ENCODE measurements at places on chromosomes 13 and 19.

DNA sequence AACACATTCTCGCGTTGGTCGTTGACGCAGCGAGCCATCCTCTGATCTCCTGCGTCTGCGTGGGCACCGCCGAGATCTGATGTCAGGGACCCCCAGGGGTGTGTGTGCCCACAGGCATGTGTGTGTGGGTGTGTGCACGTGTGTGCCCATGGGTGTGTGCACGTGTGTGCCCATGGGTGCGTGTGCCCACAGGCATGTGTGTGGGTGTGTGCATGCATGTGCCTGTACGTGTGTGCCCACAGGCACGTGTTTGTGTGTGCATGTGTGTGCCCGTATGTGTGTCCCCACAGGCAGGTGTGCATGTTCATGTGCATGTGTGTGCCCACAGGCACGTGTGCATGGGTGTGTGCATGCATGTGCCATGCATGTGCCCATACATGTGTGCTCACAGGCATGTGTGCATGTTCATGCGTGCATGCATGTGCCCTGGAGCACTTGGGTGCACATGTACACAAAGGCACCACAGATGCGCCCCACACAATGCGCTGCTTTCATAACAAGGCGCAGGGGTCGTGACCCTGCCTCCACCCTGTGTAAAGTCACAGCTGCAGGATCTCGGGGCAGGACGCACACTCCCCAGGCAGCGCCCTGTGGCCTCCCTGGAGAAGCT lies 77.5 kb downstream of the RASA3 start:
- no peak for DNase-seq

GRCh38 chr13:31625115-31625514 lies 114.2 kb upstream of the RXFP2 start:
- no peak for DNase-seq

DNA sequence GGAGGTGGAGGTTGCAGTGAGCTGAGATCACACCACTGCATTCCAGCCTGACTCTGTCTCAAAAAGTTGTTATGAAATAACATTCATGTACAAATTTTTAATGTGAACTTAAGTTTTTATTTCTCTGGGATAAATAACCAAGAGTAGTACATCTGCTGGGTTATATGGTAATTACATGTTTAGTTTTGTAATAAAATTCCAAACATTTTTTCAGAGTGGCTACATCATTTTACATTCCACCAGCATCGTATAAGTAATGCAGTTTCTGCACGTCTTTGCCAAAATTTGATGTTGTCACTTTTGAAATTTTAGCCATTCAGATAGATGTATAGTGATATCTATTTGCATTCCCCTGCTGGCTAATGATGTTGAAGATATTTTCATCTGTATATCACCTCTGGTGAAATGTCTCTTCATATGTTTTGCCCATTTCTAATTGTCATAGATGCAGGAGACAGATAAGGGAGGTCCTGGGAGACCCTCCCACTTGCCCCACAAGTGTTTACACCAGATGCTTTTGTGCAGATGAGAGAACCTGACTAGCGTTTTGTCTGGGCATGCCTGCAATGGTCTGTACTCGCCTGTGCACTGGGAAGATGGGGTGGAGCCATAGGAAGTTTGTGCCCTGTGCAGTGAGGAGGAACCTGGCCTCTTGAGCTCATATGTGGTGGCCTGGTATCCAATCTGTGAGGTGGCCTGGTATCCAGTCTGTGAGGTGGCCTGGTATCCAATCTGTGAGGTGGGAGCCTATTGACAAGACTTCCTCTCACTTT lies 12.7 kb upstream of the KBTBD6 start:
- DNase-seq: no peak

DNA sequence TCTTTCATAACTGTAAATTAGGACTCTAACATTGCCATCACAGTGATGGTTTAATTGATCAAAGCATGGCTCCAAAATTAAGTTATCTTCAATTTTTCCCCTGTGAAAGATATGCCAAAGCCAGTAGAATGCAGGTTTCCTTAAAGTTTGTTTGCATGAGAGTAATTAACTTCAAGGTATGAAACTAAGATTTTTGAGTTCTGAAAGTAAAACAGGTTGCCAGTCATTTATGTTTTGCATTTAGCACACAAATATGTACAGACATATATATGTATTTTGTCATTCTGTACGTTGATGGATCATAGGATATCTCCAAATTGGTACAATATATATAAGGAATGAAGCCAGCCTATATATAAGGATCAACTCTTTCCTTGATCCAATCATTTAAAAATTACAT lies 23.6 kb upstream of the NDFIP2 start:
- no peak for DNase-seq

GRCh38 chr13:96119921-96120320 lies 30.0 kb downstream of the HS6ST3 start:
- DNase-seq: no peak

DNA sequence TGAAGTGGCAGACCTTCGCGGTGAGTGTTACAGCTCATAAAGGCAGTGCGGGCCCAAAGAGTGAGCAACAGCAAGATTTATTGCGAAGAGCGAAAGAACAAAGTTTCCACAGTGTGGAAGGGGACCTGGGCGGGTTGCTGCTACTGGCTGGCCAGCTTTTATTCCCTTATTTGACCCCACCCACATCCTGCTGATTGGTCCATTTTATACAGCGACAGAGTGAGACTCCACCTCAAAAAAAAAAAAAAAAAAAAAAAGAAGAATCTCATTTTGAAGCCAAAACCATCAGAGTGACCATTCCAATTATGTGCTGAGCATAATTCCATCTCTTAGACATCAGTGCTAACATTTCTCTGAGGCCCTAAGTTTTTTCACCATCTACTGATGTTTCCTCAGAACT lies 1.9 kb upstream of the ZNF552 start:
- DNase-seq: peak; percentile 33

GRCh38 chr19:51320280-51320657 lies 8.8 kb downstream of the IGLON5 start:
- no peak for DNase-seq

DNA sequence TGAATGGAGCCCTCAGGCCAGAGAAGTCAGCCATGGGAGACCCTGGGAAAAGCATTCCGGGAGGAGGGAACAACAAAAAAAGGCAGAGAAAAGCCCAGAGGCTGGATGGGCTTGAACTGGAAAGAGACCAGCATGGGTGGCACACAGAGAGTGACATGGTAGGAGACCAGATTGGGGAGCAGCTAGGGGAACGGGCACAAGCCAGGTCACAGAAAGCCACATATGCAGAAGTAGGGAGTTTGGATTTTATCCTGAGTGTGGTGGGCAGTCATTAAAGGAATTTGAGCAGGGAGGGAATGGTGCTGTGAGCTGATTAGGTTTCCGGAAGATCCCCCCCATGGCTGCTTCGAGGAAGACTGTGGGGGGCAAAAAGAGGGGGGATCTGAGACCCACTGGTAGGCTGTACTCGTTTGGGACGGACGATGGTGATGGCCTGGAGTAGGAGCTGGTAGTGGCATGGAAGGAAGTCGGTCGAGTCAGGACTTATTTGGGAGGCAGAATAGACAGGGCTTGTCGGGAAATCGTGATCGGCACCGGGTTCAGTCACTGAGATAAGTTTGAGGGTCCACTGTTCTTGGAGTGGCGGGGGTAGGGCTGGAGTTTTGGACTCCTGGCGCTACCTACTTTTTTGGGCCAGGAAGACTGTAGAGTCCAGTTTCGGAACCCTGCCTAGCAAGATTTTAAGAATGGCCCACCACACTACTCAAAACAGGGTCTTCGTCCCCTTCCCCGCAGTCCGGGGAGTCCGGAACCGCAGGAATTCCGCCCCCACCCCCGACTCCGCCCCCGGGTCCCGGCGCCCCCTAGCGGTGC lies 949 bp downstream of the SERTAD1 start:
- DNase-seq: peak; percentile 58

GRCh38 chr19:39208175-39208795 lies 4.2 kb upstream of the SYCN start:
- DNase-seq: no peak
